PC-9 (cell line): ENCODE measurements at places on chromosomes 7 and 10. TPM values are rescaled to one million over a fixed set of nuclear protein-coding genes. Genes with fewer than 3 reads are reported as not detected.

Gene HMX3
- total RNA-seq, result not detected in 2 replicates

Gene ZCCHC24
- total RNA-seq, result 6.0 and 6.3 TPM in 2 replicates

Gene TEX47
- total RNA-seq, result not detected in 2 replicates

Gene ANKRD26
- 10.6 and 12.9 TPM in 2 replicates for total RNA-seq

Gene CALCR
- not detected in 2 replicates for total RNA-seq

Gene ADCYAP1R1
- total RNA-seq, result not detected in 2 replicates

Gene CDC14C
- not detected in 2 replicates for total RNA-seq

Gene CH25H
- total RNA-seq, result not detected in 2 replicates

Gene CALHM1
- total RNA-seq, result not detected in 2 replicates

Gene STEAP4
- total RNA-seq, result 10.3 and 12.1 TPM in 2 replicates

Gene TWIST1
- total RNA-seq, result 1.0 and 2.0 TPM in 2 replicates

Gene SFTPA1
- not detected in 2 replicates for total RNA-seq

Gene VAX1
- total RNA-seq, result not detected in 2 replicates

Gene HOXA13
- total RNA-seq, result 0.35 and 0.40 TPM in 2 replicates

Gene ZNF25
- 2.6 and 2.7 TPM in 2 replicates for total RNA-seq

Gene HILPDA
- total RNA-seq, result 22.8 and 30.3 TPM in 2 replicates

Gene BHLHA15
- total RNA-seq, result 0.53 and 0.79 TPM in 2 replicates

Gene EIF4H
- total RNA-seq, result 315 and 459 TPM in 2 replicates

Gene GPRIN2
- 33.1 and 53.6 TPM in 2 replicates for total RNA-seq

Gene ADIRF
- 51.0 and 72.8 TPM in 2 replicates for total RNA-seq

Gene CTTNBP2
- not detected in 2 replicates for total RNA-seq

Gene ZNF479
- not detected in 2 replicates for total RNA-seq

Gene CPA5
- total RNA-seq, result not detected in 2 replicates

Gene DUS4L
- total RNA-seq, result 22.0 and 25.2 TPM in 2 replicates

Gene DNAH11
- not detected in 2 replicates for total RNA-seq

Gene BMPER
- 0.33 and 0.50 TPM in 2 replicates for total RNA-seq

Gene CFAP58
- 0.15 and 0.31 TPM in 2 replicates for total RNA-seq

Gene ANKRD16
- total RNA-seq, result 9.8 and 12.2 TPM in 2 replicates

Gene GPR15LG
- total RNA-seq, result not detected in 2 replicates

Gene CHAT
- total RNA-seq, result not detected in 2 replicates

Gene SOSTDC1
- total RNA-seq, result not detected in 2 replicates

Gene TNRC18
- total RNA-seq, result 128 and 159 TPM in 2 replicates

Gene RRP12
- 22.6 and 34.3 TPM in 2 replicates for total RNA-seq

Gene C10orf62
- 0.45 and 0.59 TPM in 2 replicates for total RNA-seq
